ENCODE measurements at places on chromosomes 1 and 21. TPM values are rescaled to one million over a fixed set of nuclear protein-coding genes. Genes with fewer than 3 reads are reported as not detected.

GRCh38 chr1:222283147-222283768 is 264.6 kb downstream of the HHIPL2 start:
- DNase-seq, result no peak

DNA sequence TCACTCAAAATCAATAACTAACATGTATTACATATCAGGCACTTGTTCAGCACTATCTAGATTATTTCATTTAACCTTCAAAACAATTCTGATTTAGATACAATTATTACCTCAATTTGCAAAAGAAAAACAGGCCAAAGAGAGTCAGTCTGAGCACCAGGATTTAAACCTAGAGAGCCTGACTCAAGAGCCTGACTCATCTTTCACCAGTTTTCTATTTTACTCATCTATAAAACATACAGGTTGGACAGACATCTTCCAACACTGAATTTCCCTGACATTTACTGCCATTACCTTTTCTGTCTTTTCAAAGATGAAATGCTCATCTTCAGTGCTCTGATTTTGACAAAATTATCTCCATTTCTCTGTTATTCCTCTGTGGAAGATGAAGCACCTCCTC is 116.5 kb downstream of the MRPL39 start:
- DNase-seq, result no peak

GRCh38 chr1:12434174-12434573 is 183.8 kb downstream of the DHRS3 start:
- no peak for DNase-seq

Gene DNAJC8
- polyA plus RNA-seq, result 175 TPM

DNA sequence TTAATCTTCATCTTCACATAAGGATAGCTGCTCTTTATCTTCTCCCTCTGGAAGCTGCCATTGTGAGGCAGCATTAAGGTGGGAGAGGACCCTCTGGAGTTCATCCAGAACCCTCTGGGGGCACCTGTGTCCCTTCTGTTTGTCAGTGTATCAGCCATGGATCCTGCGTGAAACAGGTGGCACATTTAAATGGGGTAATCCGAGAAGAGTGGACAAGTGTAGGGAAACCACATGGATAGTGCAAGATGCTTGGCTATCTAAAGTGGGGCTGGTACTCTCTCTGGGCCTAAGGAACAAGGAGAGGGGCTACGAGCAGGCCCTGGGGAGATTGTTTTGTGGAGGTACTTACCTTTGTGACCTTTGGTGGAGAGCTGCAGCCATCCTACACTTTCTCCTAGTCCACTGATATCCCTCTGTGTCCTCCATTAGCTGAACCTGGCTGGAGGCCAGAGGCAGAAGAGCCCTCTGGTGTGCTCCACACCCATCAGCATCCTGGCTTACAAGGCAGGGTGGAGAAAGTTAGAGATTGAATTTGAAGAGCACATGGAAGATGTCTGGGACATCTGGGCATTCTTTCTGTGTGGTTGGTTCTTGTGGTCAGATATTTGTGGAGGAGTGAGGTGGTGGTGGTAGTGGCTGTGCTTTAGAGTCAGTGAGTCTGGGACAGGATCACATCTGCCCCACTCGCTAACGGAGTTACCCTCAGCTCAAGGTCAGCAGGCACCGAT is 117.7 kb downstream of the FGGY start:
- no peak for DNase-seq

GRCh38 chr1:2528016-2528415 is 1.6 kb upstream of the PANK4 start:
- DNase-seq, result no peak
